Stimulated activated CD4-positive, alpha-beta T cell treated with anti-CD3 and anti-CD28 coated beads, Interleukin-4, amount 100 ng/mL, for 4 hours (primary cell): ENCODE measurements at places on chromosomes 12 and 14.

DNA sequence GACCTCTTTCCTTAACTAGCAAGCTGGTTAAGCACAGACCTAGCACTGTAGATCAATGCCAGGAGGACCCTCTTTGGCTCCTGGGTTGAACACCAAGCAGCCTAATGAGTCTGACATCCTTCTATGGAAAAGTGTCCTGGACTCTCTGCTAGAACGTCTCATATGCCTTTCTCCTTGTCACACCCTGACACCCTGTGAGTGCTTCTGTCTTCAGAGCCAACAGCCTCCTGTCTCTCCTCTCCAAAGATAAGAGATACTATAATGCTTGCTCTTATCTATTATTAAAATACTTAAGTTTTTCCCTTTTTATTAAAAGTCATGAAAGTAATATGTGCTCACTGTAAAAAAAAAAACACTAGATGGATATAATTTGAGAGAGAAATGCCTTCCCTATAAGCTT, 222.7 kb downstream of the FOXN3 start:
- no peak for DNase-seq

- no peak for DNase-seq
Observed at GRCh38 chr14:29926701-29927375, 809 bp downstream of the PRKD1 start.

DNA sequence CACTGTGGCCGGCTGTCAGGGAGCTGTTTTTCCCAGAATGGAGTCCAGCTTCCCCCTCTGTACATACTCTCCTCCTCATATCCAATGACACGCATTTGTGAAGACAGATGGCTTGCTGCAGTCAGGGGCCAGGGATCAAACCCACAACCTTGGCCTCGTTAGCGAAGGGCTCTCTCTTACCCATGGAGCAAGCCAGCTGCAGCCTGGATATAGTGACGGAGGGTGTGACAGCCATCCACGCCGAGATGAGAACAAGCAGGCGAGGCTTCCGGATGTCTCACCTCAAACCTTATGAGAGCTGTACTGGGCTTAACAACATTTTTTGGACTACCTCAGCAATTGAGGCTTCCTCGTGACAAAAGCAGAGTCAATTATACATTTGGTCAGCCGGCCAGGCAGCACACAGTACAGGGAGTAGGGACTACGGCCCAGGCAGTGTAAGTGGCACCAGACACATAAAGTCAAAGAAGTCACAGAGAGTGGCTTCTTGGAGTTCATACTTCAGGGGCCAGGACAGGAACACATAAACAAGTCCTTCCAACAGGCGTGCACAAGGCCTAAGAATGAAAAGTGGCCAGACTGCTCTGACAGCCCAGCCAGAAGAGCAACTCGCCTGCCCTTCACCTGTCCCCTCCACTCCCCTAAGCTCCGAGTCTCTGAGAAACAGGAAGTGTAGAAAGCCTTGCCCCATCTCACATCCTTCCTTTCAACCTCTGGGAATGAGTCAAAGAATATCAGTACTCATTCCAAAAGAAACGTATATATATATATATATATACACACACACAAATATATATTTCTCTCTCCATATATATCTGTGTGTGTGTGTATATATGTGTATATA, 115.1 kb downstream of the TTC7B start:
- DNase-seq: no peak

GRCh38 chr12:67624355-67624754, 24.2 kb upstream of the DYRK2 start:
- no peak for DNase-seq

- no peak for DNase-seq
Observed at GRCh38 chr12:54021432-54022013, 6.7 kb upstream of the HOXC6 start.

DNA sequence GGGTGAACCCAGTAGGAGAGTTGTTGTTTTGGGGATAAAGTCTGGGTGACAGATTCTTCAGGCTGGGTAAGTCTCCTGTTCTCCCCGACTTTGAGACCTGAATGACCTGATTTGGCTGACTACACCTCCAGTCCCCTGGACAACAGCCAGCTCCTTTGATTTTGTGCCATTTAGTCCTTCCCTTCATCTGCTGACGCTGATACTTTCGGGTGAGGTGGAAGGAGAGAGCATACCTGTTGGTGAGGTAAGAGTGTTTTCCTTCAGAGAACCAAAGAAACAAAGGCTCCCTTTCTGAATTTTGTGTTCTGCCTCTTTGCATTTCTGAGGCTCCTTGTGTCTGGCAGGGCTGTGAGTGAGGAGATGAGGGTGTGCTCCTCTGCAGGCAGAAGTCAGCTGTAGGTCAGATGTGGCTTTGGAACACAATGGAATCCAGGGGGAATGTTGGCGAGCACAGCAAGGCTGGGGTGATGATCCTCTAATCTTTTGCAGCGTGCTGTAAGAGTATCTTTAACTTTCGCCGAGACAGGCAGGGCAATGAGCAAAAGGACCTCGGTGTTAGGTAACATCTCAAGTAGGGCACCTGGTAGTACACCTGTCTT, 12.1 kb downstream of the ETV6 start:
- DNase-seq: no peak

GRCh38 chr14:33918256-33918655, 32.6 kb downstream of the EGLN3 start:
- no peak for DNase-seq

- DNase-seq: no peak
Observed at GRCh38 chr14:51053157-51053556, 41.7 kb downstream of the TRIM9 start.

DNA sequence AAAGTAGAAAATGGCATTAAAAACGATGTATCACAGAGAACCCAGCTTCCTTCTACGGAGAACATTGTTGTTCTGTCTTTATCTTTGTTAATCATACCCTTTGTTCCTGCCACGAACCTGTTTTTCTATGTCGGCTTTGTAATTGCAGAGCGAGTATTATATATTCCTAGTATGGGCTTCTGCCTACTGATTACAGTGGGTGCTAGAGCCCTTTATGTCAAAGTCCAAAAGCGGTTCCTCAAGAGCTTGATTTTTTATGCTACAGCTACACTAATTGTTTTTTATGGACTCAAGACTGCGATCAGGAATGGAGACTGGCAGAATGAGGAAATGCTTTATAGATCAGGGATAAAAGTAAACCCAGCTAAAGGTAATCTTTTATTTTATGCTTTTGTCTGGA, 209.6 kb downstream of the TMTC2 start:
- DNase-seq: no peak

GRCh38 chr14:74402401-74403251, 23.4 kb downstream of the SYNDIG1L start:
- DNase-seq: no peak

DNA sequence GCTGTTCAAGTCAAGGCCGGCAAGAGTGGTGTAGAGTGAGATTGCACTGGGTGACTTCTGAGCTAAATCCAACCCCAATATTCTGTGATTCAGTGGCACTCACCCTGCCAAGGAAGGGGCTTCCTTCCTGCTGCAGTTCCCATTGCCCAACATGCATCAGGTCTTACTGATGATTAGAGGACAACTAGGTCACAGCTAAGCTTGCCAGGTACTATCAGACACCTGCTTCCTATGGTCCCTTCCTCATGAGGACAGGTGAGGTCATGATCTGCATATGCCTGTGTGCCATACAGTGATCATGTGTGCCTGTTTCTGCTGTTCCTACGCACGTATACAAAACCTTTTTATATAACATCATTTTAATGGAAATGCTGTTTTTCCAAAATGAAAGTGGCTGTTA, 1.7 kb upstream of the CTDSP2 start:
- no peak for DNase-seq

- DNase-seq: no peak
Observed at GRCh38 chr12:6465467-6466183, 4.9 kb downstream of the VAMP1 start.

- DNase-seq: no peak
Observed at GRCh38 chr12:32902287-32902997, 5.9 kb upstream of the PKP2 start.

DNA sequence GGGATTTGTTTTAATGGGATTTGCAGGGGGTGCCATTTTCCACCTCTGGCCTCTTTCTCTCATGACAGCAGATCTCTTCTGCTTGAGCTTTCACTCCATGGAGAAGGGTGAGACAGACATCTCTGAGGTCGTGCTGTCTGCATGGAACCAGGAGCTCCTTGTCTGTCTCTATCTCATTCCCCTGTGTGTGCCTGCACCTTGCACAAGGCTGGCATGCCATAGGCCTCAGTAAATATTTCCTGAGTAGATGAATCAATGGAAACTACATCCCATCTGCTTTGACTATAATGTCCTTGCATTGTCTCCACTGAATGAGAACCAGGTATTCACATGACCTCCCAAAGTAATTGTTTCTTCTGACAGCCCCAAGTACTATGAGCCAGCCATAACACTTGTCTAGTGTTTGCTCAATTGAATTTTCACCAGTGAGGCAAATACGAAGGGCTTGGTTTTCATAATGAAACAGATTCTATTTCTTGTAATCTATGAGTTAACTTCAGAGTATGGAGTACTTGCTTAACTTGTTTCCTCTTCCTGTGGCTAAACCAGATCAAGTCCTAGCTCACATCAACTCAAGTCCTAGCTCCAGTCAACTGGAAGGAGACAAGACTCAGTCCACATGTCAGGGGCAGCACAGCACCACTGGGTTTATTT, 32.3 kb downstream of the KCNK13 start:
- no peak for DNase-seq

- no peak for DNase-seq
Observed at GRCh38 chr12:130873825-130874224, 2.0 kb downstream of the RAN start.

DNA sequence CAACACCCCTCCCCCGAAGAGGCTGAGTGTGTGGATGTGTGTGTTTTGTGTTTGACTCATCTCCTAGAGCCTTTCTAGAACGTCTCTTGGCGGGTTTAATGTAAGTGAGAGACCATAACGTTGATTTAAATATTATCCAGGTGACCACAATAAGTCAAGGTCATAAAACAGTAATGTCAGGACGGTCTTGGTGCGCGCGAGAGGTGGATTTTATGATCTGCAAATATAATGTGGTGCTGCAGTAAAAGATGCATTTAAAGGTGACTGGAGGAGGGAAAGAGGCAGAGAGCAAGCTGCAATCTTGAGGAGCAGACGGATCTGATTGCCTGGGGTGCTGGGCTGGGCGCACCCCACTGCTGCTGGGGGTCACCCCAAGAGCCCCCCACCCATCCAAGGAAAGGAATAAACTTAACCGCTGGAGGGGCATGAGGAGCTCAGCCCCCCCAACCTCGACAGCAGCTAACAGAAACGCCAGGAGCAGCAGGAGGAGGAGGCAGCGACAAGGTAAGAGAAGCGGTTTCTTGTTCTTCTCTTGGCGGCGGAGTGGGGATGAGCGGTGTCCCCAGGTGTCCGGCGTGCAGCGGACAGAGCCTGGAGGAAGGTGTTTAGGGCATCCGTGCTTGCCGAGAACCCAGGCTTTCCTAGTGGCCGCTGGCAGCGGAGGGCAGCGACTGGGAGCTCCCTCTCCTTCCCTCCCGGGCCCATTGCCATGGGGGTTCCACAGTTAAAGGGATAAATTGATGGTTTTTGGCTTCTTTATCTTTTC, 5.5 kb downstream of the HOXC10 start:
- DNase-seq: no peak

DNA sequence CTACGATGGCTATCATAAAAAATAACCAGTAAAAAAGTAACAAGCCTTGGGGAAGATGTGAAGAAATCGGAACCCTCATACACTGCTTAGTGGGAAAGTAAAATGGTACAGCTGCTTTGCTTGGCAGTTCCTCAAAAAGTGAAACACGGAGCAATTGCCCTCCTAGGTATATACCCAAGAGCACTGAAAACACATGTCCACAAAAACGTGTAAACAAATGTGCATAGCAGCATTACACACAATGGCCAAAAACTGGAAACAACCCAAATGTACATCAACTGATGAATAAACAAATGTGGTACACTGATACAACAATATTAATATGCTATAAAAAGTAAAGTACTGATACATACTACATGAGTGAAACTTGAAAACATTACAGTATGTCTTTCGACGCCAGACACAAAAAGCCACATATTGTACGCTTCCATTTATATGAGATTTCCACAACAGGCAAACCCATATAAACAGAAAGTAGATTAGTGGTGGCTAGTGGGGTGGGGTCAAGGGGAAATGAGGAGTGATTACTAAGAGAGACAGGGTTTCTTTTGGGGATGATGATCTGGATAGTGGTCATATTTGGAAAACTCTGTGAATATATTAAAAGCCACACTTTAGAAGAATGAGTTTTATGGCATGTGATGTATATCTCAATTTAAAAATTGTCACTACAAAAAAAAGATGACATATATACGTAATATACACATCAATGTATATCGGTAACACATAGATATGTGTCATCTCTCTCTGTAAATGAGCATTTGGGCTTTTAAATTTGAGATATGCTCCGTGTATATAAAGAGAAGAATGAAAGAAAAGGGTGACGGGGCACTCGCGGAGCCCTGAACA, 996 bp downstream of the SLC41A2 start:
- DNase-seq: no peak

DNA sequence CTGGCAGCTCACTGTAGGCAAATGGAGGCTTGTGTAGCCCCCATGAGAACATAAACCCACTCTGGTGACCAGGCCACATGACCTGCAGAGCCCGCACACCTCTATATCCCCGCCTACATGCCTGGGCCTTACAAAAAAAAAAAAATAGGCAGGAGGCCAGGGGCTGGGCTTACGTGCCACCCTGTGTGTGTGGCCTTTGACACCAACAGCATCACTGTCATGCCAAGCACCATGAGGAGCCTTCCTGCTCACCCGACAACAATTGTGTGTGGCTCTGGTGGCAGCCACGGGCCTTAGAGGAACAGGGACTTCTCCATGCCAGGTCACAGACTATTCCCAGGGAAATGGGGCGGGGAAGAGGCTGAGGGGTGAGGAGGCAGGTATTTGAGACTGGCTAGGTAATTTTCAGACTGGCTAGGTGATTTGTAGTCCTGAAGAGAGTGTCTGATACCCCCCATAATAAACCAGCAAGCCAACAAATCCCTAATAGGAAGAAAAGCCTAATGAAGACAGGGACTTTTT, 140.0 kb downstream of the DPF3 start:
- no peak for DNase-seq

GRCh38 chr12:67091204-67091603, 178.0 kb upstream of the CAND1 start:
- no peak for DNase-seq

GRCh38 chr12:52063981-52064649, 5.7 kb upstream of the ATG101 start:
- no peak for DNase-seq

- no peak for DNase-seq
Observed at GRCh38 chr12:65825183-65825506, 862 bp downstream of the HMGA2 start.

GRCh38 chr14:91996948-91997371, 42.9 kb downstream of the TRIP11 start:
- no peak for DNase-seq

DNA sequence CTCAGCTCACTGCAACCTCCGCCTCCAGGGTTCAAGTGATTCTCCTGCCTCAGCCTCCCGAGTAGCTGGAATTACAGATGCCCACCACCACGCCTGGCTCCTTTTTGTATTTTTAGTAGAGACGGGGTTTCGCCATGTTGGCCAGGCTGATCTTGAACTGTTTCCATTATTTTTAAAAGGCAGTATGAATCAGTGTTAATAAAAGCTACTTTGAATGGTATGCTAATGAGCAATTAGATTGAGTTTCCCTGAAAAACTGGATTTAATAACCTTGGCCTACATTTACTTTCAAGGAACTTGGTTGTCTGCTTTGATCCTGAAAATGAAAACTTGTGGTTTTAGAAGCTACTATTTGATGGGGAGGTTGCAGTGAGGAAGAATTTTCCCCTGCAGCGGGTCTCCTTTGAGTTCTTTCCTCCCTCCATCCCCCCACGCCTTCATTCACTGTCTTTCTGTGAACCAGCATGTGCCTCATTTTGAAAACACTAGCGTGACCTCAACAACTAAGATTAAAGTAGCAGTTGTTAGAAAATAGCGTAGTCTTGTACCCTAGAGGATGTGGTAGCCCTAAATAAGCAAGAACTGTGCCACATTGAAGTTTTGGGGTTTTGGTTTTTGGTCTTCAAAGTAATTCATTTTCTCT, 17.8 kb upstream of the RPS6KA5 start:
- DNase-seq: peak; percentile 44
